Dermis blood vessel endothelial cell (primary cell): ENCODE measurements at places on chromosomes 13 and 19. TPM values are rescaled to one million over a fixed set of nuclear protein-coding genes. Genes with fewer than 3 reads are reported as not detected.

Gene RASGRP4
- total RNA-seq, result not detected in 2 replicates

DNA sequence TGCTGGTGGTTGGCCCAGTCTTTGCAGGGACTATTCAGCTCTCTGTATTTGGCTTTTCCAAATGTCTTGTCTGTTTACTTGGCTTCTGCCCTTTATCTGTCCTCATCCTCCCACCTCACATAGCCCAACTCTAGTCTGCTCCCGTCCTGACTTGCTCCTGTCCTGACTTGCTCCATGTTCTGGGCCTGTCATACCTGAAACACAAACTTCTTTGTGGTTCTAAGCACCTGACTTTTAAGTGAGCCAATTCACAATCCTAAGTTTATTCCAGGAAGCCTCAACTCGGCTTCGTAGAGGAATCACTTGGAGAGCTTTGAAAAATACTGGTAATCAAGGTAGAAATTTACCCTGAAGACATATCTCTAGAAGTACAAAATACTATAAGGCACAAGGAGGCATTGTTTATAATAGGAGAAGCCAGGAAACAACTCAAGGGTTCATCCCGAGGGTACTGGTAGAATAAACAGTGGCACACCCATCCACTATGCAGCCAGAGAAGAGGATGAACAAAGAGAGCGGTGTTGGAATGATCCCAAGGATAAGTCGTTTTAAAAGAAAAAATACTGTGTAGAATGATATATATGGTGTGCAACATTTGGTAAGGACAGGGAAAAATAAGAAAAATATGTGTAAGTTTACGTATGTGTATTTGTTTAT lies 284.5 kb downstream of the FGF14 start:
- DNase-seq, result no peak

DNA sequence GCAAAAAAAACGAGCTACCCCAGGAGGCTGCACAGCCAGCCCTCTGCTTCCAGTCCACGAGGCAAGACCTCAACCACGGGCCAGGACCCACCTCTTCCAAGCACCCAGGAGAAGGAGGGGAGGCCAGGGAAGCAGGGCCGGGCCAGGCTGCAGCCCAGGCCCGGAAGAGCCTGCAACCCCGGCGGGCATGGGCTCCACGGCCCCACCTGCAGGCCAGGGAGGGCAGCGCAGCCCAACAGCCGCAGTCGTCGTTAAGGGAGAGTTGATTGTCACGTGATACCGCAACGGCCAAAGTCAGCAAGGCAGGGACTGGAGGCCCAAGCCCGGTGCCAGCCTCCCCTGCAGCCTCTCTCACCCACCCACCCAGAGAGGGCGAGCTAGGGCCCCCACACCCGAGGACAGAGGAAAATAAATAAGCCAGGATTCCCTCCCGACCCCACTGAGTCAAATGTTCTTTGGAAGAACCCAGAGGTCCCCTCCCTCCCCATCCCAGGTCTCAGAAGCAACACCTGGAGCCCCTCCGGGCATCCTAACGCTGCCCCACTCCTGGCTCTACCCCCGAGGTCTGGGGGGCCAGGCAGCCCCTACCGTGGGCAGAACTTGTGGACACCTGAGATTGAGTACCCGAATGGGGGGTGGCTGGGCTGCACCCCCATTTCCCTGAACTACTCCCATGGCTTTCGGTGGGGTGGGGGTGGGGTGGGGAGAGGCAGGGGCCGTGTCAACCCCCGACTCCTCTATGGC lies 5.2 kb upstream of the REXO1 start:
- peak; percentile 89 for DNase-seq

GRCh38 chr19:6778386-6778785 lies 5.9 kb downstream of the VAV1 start:
- no peak for DNase-seq

GRCh38 chr13:46716821-46717220 lies 80.1 kb downstream of the ESD start:
- peak; percentile 59 for DNase-seq

- DNase-seq, result no peak
Measured at GRCh38 chr13:82458169-82458568, 1424.1 kb downstream of the SLITRK1 start.

DNA sequence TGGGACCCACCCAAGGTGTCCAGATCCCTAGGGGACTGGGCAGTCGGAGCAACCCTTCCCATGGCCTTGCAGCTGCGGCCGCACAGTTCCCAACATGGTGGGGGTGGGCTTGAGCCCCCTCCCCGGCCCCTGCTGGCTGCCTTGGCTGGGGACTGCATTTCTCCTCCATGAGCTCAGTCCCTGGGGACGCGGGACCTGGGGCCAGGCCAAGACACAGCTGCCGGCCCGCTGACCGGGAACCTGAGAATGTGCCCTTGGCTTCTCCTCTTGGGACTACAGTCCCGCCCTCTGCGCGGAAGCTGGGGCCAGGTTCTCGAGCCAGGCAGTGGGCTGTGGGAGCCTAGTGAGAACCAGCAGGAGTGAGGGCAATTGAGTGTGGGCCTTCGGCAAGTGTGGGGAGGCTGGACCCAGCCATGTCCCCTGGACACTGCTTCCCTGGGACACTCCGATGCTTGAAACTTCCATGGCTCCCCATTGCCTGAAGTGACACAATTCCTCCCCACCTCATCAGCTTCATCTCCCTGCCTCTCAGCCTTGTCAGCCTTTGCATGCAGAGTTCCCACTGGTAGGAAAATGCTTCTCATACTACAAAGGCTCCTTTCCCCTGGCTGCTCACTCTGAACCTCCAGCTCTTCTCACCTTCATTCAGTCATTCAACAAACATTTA lies 13.1 kb upstream of the NOTCH3 start:
- no peak for DNase-seq

DNA sequence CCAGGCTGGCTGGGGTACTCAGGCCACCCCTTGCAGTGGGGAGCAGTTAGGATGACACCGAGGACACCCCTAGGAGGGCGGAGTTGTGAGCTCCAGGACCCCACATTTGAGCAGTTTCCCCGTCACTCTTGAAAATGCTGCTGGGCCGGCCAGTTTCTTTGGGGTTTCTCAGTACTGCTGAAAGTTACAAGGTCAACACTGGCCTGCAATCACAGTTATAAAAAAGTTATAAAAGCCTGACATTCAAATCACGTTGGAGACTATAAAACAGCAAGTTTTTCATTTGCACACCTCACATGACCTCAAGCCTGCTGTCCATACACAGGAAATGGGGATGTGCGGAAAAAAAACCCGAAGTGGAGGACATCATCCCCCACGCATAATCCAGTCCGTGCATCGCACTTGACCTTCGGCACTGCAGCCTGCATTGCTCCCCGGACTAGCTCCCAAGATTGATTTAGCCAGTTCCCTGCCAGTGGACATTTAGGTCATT lies 27.0 kb downstream of the DNM2 start:
- DNase-seq, result no peak

Gene C13orf42
- not detected in 2 replicates for total RNA-seq

- peak; percentile 78 for DNase-seq
Measured at GRCh38 chr19:15251010-15251748, 18.9 kb upstream of the EPHX3 start.

Gene MBD3L2
- not detected in 2 replicates for total RNA-seq

GRCh38 chr19:14012378-14012915 lies 6.3 kb upstream of the RFX1 start:
- no peak for DNase-seq

- no peak for DNase-seq
Measured at GRCh38 chr13:23639674-23640073, 69.5 kb downstream of the TNFRSF19 start.

Gene GGACT
- 6.1 and 7.2 TPM in 2 replicates for total RNA-seq

Gene MLNR
- total RNA-seq, result not detected in 2 replicates

GRCh38 chr13:44058624-44059215 lies 179.0 kb downstream of the LACC1 start:
- peak; percentile 35 for DNase-seq

- no peak for DNase-seq
Measured at GRCh38 chr19:22422211-22422610, at the start of gene ZNF98. Gene ZNF98, minus strand, starts transcription at chr19:22422346. Its CDS starts 122 bp downstream, at chr19:22422224.

DNA sequence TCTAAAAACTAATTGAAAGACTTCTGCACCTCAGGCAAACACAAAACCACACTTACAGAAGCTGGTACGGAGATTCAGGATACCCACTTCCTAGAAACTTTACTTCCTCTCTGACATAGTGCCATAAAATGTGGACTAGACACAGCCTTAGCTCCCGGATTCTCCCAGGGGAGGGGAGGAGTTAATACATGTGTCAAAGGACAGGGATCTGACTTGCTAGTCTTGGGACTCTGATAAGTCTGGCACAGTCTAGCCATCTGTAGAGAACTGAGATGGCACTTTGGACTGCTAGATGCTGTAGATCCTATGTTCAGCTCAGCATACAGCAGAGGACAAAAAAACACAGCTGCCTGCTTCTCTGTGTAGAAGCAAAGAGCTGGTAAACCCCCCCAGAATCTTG lies 769.8 kb upstream of the MIR17HG start:
- no peak for DNase-seq

Gene IGFL1
- total RNA-seq, result not detected in 2 replicates

Gene NRTN
- total RNA-seq, result 0.42 and 0.85 TPM in 2 replicates

GRCh38 chr19:11577451-11578257 lies at the start of gene ACP5:
Gene ACP5, minus strand, starts transcription at chr19:11577645. Its CDS starts 328 bp downstream, at chr19:11577317.
- no peak for DNase-seq

DNA sequence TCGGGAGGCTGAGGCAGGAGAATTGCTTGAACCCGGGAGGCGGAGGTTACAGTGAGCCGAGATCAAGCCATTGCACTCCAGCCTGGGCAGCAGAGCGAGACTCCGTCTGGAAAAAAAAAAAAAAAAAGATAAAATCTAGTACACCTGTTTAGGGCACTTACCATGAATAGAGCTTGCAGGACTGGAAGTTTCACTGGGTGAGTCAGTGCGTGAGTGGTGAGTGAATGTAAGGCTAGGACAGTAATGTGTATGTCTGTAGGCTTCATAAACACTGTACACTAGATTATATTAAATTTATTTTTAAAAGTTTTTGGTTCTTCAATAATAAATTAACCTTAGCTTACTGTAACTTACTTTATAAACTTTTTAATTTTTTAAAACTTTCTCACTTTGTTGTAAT lies 22.9 kb downstream of the PPP5C start:
- no peak for DNase-seq

GRCh38 chr13:106003651-106004050 lies 531.8 kb downstream of the EFNB2 start:
- DNase-seq, result no peak

- DNase-seq, result no peak
Measured at GRCh38 chr13:113566227-113566561, 18.4 kb upstream of the TFDP1 start.
